ENCODE measurements at places on chromosomes 11 and 22. TPM values are rescaled to one million over a fixed set of nuclear protein-coding genes. Genes with fewer than 3 reads are reported as not detected.

- no peaks in the 10 kb centered on the region for H3K27me3 ChIP-seq
- H3K4me3 ChIP-seq = no peak overlapping the region
- H3K36me3 ChIP-seq = no peaks in the 10 kb centered on the region
- DNase-seq = peak; percentile 78
- H3K27ac ChIP-seq = no peak overlapping the region
These were observed 77.8 kb upstream of the CADM1 start for GRCh38 chr11:115581871-115582639.

DNA sequence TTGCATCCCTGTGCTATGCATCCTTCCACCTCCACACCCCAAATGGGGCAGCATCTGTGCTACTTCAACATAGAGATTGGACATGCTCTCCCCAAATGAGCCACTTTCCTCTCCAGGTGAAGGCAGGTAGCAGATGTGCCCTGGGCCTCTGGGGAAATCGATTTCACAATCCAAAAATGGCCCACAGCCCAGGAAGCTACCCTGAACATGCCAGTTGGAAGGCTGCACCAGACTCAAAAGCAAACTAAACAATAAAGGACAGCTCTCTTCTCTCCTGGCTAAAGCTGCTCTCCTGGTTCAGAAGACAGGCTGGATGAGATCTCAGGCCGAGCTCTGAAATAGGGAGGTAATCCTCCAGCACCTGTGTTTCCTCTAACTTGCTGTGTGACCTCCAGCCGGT, 19.7 kb downstream of the ISX start:
- no peaks in the 10 kb centered on the region for H3K36me3 ChIP-seq
- no peaks in the 10 kb centered on the region for H3K27me3 ChIP-seq
- H3K4me3 ChIP-seq = no peak overlapping the region
- H3K4me1 ChIP-seq = no peaks in the 10 kb centered on the region
- H3K27ac ChIP-seq = no peak overlapping the region

DNA sequence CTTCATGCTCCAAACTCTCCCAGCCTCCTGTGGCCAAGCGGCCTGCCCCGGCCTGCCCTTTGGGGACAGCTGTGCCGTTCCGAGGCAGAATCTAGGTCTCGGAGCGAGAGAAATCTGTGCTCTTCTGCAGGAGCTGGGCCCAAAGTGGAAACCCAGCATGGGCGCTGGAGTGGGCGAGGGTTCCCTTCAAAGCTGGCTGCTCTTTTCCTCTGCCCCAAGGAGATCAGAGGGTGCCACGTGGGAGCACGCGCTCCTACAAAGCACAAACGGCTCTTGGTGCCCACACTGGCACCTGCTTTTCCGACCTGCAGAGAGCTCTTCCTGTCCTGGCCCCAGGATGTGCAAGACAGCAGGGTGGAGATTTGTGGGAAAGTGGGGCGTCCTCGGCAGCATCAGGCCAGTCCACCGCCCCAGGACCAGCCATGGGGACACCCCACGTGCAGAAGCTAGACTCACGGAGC, 6.9 kb downstream of the OSBPL5 start:
- DNase-seq = no peak

GRCh38 chr11:31414338-31414737, 44.7 kb downstream of the DNAJC24 start:
- no peaks in the 10 kb centered on the region for H3K36me3 ChIP-seq
- DNase-seq = no peak
- H3K4me1 ChIP-seq = no peaks in the 10 kb centered on the region
- H3K27ac ChIP-seq = no peak overlapping the region

MEI1 gene
- total RNA-seq = 1.1 TPM

DNA sequence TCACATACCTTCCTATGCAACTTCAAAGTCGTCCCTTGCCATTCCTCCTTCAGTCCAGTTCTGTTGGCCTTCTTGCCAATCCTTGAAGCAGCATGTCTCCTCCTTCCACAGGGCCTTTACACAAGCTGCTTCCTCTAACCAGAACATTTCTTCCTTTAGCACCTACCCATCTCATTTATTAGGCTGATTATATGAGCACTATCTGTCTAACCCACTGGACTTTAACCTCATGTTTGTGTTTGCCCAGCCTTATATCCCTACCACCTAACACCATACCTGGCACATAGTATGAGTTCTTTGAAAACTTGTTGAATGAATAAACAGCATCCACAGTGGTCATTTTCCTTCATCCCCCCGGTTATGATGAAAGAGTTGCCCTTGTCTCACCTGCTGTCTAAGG, 154.4 kb downstream of the WNT11 start:
- DNase-seq = no peak
- H3K4me3 ChIP-seq = no peak overlapping the region
- H3K27me3 ChIP-seq = no peaks in the 10 kb centered on the region
- no peaks in the 10 kb centered on the region for H3K4me1 ChIP-seq

CNIH2 gene
- 3.8 TPM for total RNA-seq

LRRC32 gene
- total RNA-seq = 4.0 TPM

H19 gene
- total RNA-seq = 3.2 TPM

- H3K4me3 ChIP-seq = peak overlapping the region; percentile 86
- DNase-seq = peak; percentile 57
- no peak overlapping the region for H3K27ac ChIP-seq
- H3K27me3 ChIP-seq = no peaks in the 10 kb centered on the region
- H3K36me3 ChIP-seq = peaks cover 2% of the 10 kb centered on the region
These were observed 437.8 kb upstream of the CCDC90B start for GRCh38 chr11:83723999-83724398.
